ENCODE measurements at places on chromosomes 6 and 20.

- no peak for DNase-seq
These were observed 146.6 kb downstream of the RNF144B start for GRCh38 chr6:18533793-18534192.

DNA sequence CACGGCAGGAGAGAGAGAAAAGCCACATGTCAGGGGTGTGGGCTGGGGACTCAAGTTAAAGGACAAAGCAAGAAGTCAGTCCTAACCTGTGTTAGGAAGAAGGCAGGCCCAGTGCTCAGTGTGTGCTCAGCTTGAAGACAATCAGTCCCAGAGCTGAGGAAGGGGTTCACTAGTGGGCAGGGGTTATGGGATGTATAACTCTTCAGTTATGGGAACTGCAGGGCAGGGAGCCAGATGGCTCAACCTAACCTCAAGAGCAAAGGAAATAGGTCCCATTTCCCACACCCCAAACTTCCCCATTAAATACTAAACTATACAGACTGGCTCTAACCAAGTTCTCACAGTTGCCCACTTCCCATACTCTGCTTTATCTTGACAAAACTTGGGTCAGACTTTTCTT is 7.4 kb upstream of the SSTR4 start:
- DNase-seq = no peak

DNA sequence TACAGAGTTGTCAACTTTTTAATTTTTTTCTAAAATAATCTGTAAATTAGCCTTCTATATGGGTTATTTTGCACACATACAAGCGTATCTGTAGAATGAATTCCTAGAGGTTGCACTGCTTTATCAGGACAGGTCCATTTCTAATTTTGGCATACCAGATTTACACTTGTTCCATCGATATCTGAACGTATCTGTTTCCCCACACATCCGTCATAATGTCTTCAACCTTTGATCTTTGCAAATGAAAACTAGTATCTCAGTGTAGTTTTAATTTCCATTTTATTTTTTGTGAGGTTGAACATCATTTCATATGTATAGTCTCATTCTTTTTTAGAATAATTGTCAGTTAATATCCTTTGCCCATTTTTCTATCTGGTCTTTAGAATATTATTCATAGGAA is 22.7 kb downstream of the SENP6 start:
- no peak for DNase-seq

GRCh38 chr6:38371881-38372280 is 267.8 kb downstream of the BTBD9 start:
- no peak for DNase-seq

DNA sequence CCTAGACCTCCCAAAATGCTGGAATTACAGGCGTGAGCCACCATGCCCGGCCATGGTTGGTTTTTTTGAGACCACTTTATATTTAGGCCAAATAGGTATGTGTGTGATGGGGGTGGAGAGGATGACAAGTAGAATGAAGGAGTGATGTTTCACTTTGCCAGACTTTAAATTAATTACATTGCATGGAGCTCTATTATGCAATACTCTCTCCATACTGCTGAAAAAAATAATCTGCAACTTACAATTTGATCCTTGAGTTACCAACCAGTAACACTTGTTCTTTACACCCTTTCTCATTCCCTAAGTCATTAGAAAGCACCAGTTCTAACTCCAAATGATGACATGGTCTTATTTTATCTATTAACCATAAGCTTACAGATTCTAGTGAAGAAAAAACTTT is 26.8 kb downstream of the GINM1 start:
- DNase-seq = no peak

DNA sequence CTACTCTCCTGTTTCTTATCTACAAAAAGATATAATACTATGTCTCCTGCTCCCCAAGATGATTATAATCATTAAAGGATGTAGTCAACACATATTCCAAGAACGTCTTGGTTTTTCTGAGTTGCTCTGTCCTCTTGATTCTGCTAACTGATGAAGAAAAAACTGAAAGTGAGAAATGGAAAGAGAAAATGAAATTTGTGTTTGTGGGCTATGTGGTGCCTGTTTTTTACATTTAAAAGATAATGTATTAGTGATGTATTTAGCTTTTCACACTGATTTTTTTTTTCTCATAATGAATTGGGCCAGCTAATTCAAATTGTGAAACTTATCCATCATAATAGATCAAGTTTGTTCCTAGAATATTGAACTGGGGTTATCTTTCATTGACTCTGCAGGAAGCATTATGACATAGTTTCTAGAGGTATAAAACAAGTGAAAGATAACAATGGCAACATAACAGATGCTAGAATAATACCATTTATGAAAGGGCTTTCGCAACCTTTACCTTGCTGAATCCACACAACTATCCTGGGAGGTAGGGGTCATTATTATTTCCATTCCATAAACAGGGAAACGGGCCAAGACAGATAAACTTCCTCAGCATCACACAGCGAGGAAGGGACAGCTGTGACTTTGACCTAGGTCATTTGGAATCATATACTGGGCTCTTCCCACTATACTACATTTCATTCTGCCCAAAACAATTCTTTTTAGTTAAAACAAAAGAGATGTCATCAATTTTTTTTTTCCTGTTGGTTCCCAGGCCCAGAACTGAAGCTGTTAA is 336.7 kb downstream of the GJA1 start:
- no peak for DNase-seq

DNA sequence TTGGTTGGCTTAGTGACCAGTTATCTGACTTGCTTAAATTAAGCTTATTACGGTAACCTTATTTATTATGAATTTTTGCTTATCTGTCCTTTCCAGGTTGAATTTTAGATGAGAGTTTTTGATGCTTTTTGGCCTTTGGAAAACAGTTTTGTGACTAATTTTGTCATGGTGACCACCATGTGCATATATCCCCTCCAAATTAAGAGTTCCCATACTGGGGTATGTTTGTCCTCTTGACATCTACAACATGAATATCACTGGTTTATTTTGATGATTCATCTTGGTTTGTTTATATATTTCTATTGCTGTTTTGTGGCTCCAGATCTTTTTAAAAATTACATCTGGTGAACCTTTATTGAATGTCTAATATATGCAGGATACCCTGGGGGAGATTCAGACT is 61.4 kb downstream of the PHF20 start:
- DNase-seq = no peak

DNA sequence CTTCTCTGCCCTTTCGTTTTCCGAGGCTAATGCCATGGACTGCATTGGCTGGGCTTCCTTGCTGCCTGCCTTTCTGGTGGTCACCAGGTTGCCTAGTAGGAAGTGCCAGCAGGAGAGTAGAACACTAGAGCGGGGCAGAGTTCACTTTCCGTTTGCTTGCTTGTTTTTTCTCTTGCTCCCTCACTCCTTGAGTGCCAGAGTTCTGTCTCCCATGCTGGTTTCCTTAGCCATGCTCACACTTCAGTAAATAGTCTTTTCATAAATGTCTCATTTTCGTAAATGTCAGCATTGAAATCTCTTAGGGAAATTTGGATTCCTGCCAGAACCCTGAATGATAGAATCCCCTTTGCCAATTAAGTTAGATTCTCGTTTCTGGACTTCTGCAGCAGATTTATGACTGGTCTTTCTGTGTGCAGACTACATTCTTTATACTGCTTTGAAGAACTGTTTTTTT is 63.9 kb downstream of the FAM83B start:
- DNase-seq = no peak

Measured in natural killer cell treated with Interleukin-12 subunit alpha and Interleukin-12 subunit beta and Interleukin-15 and Interleukin-18, amount 100 ng/mL, for 72 hours (primary cell).